ENCODE measurements at places on chromosomes 7 and 10.
A peak's percentile ranks its signal among the peaks of the same experiment; 100 is the strongest.

GRCh38 chr10:79103129-79103528, 34.4 kb downstream of the ZMIZ1 start:
- DNase-seq, result no peak

GRCh38 chr7:29467193-29467926, 96.3 kb upstream of the PRR15 start:
- no peak for DNase-seq

DNA sequence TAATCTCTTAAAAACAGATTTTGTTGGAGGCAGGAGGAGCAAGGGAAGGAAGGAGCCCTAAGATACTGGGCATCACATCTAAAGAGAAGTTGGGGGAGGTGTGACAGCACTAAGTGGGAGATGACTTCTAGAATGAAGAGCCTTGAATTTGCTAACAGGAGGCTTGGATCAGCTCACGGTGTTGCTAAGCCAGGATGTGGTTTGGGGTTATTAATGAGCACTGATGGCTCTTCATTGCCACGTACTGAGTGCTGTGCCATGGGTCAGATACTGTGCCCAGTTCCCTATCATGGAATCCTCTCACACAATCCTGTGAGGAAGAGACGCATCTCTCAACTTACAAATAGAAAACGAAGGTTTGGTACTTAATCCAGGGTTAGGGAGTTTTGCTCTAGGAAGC, 78.5 kb downstream of the C7orf25 start:
- DNase-seq, result no peak

GRCh38 chr7:18086165-18087025, 58.7 kb upstream of the PRPS1L1 start:
- DNase-seq, result no peak

DNA sequence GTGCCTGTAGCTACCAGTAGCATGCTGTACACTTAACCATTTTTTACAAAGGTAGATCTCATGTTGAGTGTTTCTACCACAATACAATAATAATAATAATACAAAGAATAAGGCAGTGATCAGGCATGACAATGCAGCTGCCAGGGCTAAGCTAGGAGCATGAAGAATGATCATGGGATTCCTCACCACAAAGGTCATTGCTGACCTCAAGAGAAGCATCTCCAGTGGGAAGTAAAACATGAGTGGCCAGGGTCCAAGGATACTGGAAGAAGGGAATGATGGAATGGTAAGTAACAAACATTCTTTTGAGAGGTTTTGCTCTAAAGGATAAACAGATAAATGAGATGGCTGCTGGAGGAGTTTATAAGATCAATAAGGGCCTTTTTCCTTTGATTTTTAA, 591.1 kb downstream of the TNS3 start:
- DNase-seq, result no peak

DNA sequence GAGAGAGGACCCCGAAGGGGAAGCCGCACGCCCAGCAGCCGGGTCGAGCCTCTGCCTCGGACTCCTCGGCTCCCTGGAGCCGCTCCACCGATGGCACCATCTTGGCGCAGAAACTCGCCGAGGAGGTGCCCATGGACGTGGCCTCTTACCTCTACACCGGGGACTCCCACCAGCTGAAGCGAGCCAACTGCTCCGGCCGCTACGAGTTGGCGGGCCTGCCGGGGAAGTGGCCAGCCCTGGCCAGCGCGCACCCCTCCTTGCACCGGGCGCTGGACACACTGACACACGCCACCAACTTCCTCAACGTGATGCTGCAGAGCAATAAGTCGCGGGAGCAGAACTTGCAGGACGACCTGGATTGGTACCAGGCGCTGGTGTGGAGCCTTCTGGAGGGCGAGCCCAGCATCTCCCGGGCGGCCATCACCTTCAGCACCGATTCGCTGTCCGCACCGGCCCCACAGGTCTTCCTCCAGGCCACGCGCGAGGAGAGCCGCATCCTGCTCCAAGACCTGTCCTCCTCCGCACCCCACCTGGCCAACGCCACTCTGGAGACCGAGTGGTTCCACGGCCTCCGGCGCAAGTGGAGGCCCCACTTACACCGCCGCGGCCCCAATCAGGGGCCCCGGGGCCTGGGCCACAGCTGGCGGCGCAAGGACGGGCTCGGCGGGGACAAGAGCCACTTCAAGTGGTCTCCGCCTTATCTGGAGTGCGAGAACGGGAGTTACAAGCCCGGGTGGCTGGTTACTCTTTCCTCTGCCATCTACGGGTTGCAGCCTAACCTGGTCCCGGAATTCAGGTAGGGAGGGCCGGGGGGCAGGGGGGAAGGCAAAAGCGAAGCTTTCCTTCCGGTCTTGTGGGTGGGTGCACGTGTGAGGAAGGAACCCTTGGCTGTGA, 973 bp downstream of the GPR158 start:
- DNase-seq, result no peak

- no peak for DNase-seq
Measured at GRCh38 chr7:142668495-142668894, 80.8 kb upstream of the PRSS1 start.

GRCh38 chr7:4135301-4135700, 546.8 kb upstream of the FOXK1 start:
- no peak for DNase-seq

- DNase-seq, result no peak
Measured at GRCh38 chr7:39644170-39644569, 20.8 kb downstream of the RALA start.

DNA sequence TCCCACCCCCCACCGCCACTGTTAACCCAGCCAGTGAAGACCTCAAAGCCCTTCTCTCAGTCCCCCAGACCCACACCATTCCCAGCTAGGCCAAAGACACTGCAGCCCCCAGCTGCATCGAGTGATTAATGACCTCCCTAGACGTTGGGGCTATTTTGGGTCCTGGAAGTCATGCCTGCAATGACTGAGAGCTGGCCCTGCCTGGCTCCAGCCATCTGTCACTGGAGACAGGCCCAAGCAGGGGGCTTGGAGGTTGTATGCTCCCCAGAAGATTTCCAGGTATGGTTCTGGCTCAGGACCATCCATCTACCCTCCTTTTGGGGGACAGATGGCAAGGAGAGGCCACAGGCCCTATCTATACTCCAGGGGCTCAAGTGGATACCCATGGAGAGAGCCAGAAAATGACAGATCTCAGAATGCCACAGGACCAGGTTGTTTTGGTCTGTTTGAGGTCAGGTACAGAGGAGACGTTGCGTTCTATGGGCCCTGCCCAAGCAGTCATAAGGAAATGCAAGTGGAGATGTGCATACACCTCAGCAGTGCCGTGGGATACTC, 5.1 kb downstream of the KCNIP2 start:
- no peak for DNase-seq

GRCh38 chr7:113824117-113824823, 94.5 kb downstream of the PPP1R3A start:
- DNase-seq, result no peak

GRCh38 chr7:42831718-42832522, 80.0 kb downstream of the C7orf25 start:
- no peak for DNase-seq

DNA sequence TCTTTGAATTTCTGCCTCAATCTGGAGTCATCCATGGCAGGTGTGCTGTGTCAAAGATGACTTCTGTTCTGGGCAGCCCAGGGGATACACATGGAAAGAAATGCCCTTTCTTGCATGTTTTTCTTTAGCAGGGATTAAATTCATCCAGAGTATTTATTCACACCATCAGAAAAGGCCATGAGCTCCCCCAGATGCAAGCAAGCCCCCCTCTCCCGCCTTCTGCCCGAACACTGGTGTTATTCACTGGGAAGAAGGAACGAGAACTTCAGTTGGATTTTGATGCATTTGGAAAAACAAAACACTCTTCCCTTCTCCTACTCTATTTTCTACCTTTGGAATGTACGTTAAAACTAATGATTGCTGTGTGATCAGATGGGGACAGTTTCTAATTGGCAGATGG, 1.4 kb downstream of the PLPP4 start:
- no peak for DNase-seq

GRCh38 chr10:100637785-100638184, 102.0 kb downstream of the HIF1AN start:
- DNase-seq, result no peak

DNA sequence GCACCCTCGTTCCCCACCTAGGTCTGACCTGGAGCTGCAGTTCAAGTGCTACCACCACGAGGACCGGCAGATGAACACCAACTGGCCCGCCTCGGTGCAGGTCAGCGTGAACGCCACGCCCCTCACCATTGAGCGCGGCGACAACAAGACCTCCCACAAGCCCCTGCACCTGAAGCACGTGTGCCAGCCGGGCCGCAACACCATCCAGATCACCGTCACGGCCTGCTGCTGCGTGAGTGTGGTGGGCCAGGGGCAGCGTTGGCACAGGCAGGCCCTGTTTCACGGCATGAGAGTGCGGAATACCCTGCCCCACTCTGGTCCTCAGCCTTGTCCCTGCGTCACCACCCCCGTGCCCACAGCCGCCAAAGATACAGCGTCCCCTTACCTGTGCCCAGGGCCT, 46.6 kb upstream of the PPIF start:
- no peak for DNase-seq

DNA sequence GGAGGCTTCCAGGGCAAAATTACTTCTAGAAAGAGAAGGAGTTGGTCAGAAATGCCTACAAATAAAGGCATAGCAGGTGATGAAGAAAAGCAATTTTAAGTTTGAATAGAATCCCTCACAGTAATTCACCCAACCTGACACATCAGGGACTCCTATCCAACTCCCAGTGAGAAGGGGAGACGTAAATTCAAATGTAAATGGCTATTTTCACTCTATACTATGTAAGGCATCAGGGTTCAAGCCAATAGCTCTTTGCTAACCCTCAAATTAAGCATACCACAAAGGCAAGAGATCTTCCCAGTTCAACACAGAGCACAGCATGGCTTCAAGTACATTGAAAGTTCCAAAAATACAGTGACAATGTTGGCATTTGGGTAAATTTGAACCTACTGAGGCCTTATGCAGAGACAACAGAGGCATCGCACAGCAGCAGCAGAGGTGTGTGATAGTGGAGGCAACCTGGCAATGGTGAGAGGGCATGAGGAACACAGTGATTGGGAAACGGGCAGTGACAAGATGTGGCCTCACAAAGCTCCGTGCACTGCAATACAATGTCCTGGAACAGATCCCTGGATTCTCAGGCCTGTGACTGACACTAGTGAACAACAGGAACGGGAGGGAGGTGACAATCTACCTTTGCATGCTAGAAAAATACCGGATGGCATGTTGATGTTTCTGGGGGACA, 95.7 kb downstream of the VSTM2A start:
- DNase-seq, result no peak

GRCh38 chr10:68239596-68240150, 7.8 kb upstream of the ATOH7 start:
- no peak for DNase-seq

GRCh38 chr10:116796910-116797513, 52.3 kb upstream of the ENO4 start:
- DNase-seq, result peak; percentile 75

DNA sequence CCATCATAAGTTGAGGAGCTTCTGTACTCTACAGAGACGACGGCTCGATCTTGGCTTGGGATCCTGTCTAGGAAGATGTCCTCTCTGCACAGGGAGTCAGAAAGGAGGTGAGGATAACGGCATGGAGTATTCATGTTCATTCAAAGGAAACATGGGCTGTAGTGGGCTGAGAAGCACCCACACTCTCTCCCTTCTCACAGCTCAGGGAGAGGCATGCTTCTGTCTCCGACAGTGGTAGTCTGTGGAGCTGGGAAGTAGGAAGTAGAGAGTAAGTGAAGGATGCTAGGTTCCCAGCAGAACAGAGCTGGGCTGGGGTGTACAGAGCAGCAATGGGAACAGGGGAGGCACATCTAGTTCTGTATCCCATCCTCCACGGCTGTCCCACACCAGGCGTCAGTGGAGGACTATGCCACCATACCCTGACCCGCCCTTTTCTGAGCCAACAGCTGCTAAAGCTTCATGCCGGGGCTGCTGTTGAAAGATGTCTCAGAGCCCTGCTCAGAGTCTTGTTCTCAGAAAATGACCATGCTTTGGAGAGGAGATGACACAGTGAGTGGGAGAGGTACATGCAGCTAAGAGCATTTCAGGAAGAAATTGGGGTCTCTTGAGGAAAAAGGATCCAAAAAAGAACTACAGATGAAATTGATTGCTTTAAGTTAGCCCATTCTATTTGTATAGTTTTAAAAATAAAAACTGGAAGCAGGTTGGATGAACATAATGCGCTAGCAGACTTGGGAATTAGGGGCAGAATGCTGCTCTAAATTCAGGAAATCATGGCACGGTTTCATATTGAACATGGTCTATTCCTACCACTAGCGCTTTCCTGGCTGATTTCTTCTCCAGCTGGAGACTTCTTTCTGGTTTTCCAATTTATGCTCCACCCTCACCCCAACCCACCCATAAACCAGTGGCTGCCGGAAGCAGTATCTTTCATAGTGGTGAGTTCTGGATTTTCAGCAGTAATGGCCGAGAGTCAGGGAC, 138.6 kb downstream of the CHN2 start:
- DNase-seq, result no peak

All from activated CD4-positive, alpha-beta T cell treated with anti-CD3 and anti-CD28 coated beads, Interleukin-2, amount 10 ng/mL, durations not matched to agents 7 days and 5 days (primary cell).